Naive thymus-derived CD8-positive, alpha-beta T cell (primary cell): ENCODE measurements at places on chromosomes 13 and 19. TPM values are rescaled to one million over a fixed set of nuclear protein-coding genes. Genes with fewer than 3 reads are reported as not detected.

- DNase-seq = no peak
Measured at GRCh38 chr19:50772476-50772875, 2.2 kb downstream of the GPR32 start.

GRCh38 chr19:55354698-55355212, at the start of gene COX6B2:
TSS of gene COX6B2 (minus strand) at chr19:55354719. CDS start at chr19:55354521, 198 bp downstream.
- no peak for DNase-seq

- DNase-seq = no peak
Measured at GRCh38 chr19:50670102-50670380, 20.8 kb downstream of the C19orf81 start.

The TNNT1 gene
- not detected for total RNA-seq

The SYNE4 gene
- total RNA-seq = 3.5 TPM

DNA sequence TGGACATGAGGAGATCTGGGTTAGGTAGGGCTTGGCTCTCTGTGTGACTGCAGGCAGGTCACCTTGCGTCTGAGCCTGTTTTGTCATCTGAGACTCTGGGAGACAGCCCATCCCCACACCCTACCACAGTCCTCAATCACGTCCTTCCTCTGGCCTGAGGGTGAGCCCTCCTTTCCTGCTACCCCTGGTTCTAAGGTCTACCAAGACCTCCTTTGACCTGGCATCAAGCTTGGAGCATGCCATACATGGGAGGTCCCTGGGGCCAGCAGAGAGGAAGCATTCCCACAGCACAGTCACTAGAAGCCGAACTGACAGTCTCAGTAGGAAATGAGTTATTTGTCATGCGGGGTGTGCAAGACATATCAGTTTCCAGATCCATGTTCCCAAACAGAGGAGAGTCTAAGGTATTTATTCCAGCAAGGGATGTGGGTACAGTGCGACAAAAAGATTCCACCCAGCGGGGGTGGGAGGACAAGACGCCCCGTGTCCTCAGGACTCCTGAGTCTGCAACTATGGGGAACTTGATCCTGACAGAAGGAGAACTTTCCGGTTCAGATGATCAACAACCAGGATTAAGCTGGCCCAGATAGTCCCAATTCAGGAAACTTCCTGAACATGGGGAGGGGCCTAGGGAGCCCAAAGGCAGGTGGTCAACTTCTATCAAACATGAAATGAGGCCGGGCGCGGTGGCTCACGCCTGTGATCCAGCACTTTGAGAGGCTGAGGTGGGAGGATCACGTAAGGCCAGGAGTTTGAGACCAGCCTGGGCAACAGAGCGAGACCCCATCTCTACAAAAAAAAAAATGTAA, 9.5 kb downstream of the ARRDC2 start:
- DNase-seq = no peak

DNA sequence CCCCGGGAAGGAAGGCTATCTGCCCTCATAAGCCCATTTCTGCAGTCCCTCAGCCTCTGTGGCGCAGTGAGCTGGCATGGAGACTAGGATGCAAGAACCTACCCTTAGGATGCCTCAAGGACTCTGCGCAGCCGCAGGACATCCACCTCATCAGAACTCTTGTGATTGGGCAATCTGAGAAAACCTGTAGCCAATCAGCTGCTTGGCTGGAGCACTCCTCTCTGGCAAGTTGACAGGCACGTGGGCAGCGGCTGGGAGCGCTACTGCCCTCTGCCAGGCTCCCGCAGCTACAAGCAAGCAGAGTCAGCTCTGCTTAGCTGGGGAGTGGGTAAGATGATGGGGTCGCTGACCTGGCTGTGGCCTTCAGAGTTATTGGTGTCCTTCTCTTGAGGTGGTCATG, 1.5 kb upstream of the ECSIT start:
- peak; percentile 7 for DNase-seq

DNA sequence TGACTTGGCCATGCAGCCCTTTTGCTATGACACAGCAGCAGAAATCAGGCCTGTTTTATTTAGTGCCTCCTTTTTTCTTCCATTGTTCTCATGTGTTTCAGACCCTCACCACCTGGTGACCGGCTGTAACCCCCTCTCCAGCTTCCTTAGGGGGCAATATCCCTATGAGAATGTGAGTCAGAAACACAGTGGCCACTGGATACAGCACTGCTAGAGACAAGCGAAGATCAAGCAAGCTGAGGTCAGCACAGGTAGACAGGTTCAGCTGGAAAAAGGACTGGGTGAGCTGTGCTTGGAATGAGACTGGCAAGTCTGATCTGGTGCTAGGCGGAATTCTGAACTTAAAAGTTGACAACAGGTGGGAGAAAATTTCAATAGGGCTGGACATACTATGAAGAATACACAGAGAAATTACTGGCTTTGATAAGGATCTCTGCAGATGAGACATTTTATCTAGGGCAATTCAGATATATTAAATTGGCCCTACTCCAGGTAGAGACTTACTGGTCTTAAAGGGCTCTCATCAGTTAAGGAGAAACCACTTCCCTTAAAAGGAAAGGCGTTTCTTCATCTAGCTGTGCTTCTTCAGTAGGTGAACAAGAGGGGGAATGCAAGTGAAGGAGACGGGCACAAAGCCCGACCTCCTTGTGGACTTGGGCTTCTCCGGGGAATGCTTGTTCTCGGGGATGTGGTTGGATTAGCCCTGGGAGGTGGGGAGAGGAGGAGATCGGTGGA, 83.3 kb downstream of the ERCC5 start:
- no peak for DNase-seq

GRCh38 chr13:86946734-86947133, 724.4 kb upstream of the SLITRK5 start:
- no peak for DNase-seq

DNA sequence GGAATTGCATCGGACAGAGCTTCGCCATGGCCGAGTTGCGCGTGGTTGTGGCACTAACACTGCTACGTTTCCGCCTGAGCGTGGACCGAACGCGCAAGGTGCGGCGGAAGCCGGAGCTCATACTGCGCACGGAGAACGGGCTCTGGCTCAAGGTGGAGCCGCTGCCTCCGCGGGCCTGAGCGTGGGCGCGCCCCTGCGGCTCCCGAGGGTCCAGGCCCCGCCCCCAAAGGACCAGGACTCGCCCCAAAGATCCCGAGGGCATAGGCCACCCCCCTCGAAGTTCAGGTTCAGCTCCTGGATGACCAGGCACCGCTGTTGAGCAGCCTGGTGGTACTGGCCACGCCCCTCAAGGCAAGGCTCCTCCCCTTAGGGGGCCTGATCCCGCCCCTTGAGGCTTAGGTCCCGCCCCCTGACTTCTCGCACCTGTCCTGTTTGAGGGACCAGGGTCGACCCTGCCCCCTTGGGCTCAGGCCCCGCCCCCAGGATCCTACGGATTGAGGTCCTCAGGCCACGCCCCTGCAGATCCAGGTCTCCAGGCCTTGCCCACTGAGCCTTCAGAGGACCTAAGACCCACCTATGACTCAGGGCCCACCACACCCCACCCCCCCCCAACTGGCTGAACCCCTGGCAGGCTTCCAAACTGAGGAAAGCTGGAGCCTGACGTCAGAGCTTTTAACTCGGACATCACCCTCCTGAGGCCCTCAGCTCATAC, 43.1 kb downstream of the CYP4F22 start:
- peak; percentile 60 for DNase-seq

- DNase-seq = no peak
Measured at GRCh38 chr13:39419876-39420275, 183.1 kb downstream of the LHFPL6 start.

- DNase-seq = no peak
Measured at GRCh38 chr13:78719367-78719766, 60.4 kb upstream of the OBI1 start.

The RNASEH2A gene
- 12.1 TPM for total RNA-seq

- no peak for DNase-seq
Measured at GRCh38 chr13:111950697-111951096, 116.3 kb upstream of the SOX1 start.

GRCh38 chr19:41930926-41931592, 2.8 kb upstream of the ERFL start:
- no peak for DNase-seq

GRCh38 chr19:588741-589692, 664 bp upstream of the HCN2 start:
- peak; percentile 34 for DNase-seq

The GAPDHS gene
- not detected for total RNA-seq

GRCh38 chr13:98466634-98467236, 110.2 kb downstream of the STK24 start:
- DNase-seq = no peak

The C1QTNF9B gene
- not detected for total RNA-seq

DNA sequence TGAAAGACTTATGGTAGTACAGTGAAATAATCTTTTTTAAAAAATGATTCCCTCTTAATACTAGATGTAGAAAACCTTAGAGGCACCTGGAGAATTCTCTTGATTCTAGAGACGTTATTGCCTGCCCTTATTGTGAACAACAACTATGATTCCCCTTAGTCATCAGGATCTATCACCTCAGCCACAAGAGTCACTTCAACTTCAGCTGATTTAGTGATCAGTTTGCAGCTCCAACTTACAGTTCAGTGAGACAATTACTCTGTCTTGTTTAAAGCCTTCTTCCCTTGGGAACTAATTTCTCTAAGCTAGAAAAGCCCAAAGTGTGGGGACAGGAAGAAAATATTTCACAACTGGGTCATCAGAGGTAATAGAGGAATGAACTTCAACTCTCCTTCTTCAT, 254.3 kb upstream of the SLITRK1 start:
- DNase-seq = no peak

The EMC10 gene
- total RNA-seq = 84.4 TPM

GRCh38 chr13:60169239-60170031, 5.7 kb upstream of the DIAPH3 start:
- DNase-seq = no peak

The SYMPK gene
- total RNA-seq = 91.1 TPM

The C19orf85 gene
- not detected for total RNA-seq

The ZNF835 gene
- total RNA-seq = 7.3 TPM
